Kidney epithelial cell (primary cell): ENCODE measurements at places on chromosomes 5 and 9.
A peak's percentile ranks its signal among the peaks of the same experiment; 100 is the strongest.

DNA sequence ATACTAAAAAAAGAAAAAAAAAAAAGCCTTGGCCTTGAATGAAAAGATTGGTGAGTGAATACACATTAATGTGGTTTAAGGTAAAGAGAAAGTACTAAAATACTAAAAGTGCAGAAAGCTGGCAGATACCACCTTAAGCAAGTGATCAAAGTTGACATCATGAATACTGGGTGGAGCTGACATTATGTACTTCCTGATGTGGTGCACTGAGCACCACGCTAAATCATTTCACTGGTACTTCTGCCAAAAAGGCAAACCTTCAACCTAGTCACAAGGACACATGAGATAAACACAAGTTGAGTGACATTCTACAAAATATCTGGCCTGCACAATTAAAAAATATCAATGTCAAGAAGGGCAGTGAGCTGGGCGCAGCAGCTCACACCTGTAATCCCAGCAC is 33.8 kb upstream of the PANK3 start:
- no peak for DNase-seq

GRCh38 chr9:37187713-37188439 is 67.5 kb downstream of the ZCCHC7 start:
- no peak for DNase-seq

DNA sequence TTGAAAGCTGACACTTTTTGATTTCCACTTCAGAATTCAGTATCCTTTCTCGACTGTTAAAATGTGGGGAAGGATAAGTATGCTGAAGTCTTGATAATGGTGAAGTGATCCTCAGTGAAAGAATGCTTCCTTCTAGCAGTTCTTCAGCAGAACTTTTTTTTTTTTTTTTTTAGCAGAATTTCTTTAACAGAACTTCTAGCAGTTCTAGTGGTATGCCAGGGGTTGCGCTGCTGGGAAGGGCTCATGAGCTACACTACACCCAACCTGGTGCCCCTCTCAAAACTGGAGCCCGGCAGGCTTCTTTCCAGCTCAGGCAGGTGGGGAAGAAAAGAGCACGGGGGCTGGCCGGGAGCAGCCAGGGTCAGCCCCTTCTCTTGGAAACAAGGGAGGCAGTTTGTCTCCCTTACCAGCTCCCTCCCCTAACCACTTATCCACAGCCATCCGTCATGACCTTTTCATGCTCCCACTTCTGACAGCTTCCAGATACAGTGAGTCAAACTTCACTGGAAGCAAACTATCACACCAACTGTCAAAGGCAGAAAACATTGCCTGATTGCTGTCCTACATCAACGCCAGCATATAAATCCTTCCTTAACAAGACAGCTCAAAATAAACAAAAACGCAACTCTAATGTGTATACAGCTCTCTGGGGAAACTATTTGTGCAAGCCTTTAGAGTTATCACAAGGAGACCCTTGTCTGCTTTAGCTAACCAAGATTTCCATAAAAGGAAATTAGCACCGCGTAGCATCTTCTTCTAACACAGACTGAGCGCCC is 211.5 kb downstream of the GAPVD1 start:
- no peak for DNase-seq

DNA sequence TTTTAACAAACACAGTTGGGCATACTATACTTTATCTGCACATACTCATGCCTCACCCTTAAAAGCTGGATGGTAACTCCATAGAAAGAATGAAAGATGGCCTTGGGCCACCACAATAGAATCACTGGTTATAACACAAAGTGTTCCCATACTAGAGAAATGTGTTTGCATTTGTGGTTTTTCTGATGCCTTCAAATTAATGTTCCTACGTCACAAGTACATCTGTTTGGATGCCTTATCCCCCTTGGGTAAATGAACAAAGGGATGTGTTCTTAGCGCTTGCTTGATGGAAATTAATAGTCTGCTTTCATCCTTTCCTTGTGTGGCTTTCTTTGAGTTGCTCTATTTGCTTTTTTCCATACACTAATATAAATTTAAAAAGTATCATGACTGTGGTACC is 291.1 kb upstream of the PDE4D start:
- DNase-seq = no peak

DNA sequence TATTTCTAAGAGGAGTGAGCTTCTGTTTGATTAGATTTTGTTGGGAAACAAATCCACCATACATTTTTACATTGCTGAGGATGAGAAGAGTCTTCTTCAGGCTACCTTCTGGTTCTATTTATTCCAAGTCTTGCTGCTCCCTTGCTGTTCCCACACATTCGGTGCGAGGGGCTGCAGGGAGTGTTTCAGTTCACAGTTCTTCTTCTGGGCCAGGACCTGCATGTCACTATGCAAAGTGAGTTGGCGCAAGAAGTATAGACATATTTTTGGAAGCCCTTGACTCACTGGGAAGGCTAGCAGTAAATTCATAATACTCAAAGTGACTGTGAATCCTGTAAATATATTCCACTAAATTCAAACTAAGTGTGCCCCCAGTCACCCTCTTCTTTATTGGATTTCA is 657.9 kb downstream of the TAF11L14 start:
- no peak for DNase-seq

GRCh38 chr9:33311953-33312352 is 21.6 kb downstream of the NFX1 start:
- DNase-seq = no peak

DNA sequence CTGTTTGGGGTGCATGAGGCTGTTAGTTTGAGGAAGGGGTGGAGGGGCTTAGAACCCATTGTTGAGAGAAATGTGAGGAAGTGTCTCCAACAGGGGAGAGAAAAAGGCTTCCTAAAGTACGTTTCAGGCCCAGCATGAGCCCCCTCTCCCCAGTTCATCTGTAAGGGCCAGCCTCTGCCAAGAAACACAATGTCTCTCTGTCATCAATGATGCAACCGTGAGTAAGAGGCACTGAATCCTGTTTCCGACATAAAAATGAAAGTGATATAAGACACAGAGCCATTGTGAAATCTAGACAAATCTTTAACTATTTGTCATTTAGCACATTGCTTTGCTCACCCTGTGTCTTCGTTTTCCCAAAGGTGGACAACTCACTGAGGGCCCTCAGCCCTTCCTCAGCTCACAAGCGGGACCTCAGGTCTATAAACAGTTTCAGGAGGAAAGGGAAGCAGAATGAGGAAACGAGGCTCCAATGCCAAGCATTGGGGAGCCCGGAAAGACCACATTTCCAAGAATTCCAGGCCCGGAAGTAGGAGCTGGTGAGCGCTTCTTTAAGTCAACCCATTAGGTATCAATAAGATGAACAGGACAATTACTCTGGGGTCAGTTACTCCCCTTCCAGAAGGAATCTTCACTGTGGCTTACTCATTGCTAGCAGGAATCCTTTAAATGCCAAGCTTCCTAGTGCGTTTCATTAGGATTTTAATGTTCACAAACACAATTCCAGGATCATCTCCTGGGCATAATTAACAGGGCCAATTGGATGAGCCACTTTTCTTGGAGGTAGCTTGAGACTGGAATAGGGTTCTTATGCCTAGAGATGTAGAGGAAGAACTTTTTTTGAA is 59.0 kb upstream of the KLF4 start:
- peak; percentile 81 for DNase-seq

DNA sequence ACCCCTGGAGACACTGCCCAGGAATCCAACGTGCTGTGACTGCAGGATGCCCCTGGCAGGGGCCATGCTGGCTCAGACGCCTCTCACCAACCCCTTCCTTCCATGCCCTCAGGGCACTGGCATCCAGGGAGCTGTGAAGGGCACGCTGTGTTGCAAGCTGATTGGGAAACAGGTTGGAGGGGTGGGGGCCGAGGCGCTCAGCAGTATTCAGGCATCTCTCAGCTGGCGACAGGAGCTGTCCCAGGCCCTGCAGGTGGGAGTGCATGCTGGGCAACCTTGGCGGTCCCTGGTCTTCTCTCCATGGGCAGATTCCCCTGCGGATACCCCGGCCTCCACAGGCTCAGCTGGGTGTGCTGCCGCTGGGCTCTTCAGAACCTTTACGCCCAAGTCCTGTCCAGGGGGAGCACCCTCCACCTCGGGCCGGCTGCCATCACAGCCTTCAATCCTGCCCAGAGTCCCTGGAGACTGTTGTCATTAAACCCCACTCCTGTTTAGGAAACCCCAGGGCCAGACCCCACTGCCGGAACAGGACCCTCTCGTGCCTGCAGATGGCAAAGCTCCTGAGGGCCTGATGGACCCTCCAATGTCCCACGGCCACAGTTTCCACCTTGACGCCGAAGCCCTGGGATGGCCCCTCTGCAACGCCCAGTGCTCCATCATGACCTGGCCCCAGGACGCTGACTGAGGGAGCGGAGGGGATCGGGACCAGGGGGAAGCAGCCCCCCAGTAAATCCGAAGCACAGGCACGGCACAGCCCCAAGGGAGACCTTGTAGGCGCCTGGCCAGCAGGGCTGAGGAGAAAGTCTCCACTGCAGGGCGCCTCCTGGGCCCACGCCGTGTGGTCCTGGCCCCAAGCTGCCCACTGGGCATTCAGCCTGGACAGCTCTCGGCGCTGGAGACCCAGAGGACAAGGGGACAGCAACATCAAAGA is 9.3 kb downstream of the TPPP start:
- DNase-seq = no peak

DNA sequence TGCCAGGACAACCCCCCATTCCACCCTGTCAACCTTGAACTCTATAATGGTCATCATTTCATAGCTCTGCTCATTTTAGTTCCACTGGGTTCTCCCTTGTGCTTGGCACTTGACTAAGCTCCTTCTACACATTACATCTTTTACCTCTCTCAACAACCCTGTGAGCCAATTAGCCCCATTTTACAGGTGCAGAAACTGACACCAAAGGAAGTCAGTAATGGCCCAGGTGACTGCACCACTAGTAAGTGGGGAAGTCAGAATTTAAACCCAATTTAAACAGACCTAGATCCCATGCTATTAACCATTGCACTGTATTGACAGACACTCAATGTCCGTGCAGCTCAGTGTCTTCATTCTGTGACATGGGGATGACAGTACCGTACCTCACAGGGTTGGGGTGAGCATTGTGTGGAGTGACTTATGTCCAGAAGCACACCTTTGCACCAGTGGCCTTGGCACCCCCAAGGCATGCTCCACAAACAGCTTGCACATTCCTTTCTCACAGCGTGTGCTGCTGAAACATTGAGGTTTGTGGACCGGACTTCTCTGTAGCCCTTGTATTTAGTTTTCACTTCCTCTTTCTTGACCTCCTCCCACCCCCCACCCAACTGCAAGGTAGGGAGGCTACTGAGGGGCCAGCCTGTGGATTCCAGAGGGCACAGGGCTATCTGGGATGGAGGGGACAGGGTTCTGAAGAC is 23.1 kb downstream of the IRF1 start:
- DNase-seq = no peak

- peak; percentile 10 for DNase-seq
Observed at GRCh38 chr9:6305954-6306563, 22.1 kb upstream of the TPD52L3 start.

DNA sequence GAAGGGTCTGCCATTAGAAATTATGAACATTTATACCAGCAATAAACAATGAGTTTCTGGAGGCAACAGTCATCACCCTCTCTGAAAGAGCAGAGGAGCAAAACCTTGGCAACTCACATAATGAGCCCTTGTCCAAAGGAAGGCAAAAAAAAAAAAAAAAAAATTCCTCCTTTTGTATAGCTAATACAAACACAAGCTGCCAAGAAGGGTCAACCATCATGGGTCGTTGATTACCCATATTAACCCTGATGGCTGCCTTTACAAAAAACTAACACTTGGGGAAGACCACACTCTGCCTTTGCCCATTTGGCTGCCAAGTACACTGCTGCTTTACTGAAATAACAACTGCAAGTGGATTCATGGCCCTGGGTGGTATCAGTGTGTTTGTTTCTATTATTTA is 272.7 kb downstream of the ADAMTSL1 start:
- no peak for DNase-seq

DNA sequence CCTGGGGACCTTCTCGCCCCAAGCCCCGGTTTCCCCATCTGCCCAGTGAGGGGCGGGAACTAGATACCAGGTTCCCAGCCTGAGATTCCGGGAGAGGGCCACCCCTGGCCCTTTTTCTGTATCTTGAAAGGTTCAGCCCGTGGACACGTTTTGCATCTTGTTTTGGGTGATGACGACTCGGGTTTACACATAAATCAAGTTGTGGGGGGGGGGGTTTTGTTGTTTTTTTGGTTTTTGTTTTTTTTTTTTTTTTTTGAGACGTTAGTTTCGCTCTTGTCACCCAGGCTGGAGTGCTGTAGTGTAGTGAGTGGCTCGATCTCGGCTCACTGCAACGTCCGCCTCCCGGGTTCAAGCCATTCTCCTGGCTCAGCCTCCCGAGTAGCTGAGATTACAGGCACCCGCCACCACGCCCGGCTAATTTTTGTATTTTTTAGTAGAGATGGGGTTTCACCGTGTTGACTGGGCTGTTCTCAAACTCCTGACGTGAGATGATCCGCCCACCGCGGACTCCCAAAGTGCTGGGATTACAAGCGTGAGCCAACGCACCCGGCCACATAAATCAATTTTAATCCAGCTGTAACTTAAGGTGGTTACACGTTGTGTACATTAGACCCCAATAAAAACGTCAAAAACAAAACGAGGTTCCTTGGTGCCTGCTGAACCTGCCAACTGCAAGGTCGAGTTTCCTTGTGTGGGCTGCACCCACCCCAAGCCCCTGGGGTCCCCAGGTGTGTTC is 1.1 kb upstream of the BRD3 start:
- no peak for DNase-seq

DNA sequence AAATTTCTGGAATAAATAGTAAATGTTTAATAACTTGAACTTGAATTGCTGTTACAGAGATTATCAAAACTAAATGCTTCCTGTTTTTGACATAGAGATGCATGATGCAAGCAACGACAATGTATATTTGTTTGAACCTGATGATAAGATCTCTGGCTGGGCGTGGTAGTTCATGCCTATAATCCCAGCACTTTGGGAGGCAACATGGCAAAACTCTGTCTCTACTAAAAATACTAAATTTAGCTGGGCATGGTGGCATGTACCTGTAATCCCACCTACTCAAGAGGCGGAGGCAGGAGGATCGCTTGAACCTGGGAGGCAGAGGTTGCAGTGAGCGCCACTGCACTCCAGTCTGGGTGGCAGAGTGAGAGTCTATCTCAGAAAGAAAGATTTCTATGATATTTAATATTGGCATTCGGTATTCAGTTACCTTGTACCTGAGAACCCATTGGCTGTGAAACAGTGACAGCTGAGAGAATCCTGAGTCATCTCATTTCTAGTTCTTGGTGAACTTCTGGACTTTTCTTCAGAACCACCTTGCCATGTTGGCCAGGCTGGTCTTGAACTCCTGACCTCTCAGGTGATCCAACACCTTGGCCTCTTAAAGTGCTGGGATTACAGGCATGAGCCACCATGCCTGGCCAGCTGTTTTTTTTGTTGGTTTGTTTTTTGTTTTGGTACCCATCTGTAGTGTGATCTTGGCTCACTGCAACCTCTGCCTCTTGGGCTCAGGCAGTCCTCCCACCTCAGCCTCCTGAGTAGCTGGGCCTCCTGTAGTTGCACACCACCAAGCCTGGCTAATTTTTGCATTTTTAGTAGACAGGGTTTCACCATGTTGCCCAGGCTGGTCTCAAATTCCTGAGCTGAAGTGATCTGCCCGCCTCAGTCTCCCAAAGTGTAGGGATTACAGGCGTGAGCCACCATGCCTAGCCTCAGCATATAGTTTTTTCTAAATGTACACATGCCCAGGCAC is 10.0 kb upstream of the FGF18 start:
- DNase-seq = no peak

GRCh38 chr5:56908942-56909293 is 478 bp upstream of the SETD9 start:
- DNase-seq = no peak

- peak; percentile 64 for DNase-seq
Observed at GRCh38 chr5:175202463-175203068, 241.4 kb downstream of the DRD1 start.
